ENCODE measurements at places on chromosomes 1 and 21. TPM values are rescaled to one million over a fixed set of nuclear protein-coding genes. Genes with fewer than 3 reads are reported as not detected.
A peak's percentile ranks its signal among the peaks of the same experiment; 100 is the strongest.

DNA sequence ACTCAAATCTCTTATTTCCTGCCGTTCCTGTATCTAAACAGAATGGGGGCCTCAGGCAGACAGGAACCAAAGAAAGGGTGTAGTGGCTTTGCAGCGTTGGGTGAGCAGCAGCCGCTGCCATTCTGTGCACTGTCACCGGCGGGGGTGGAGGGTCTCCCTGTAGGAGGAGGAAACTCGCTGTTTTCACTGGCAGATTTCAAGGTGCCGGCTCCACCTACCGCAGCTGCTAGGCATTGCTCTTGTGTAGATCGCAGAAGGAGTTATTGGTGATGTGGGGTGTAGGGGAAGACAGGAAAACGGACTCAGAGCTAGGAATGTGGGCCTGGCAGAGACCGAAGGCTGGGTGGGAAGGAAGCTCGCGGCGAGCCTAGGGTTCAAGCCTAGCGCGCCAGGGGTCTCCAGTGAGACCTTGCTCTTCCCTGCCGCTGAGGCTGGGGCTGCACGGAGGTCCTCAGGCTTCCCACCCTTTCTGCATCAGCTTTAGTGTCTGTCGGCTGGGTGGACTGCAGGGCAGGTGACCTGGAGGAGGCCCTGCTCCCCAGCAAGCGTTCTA, 20.8 kb downstream of the ATP5PO start:
- DNase-seq: peak; percentile 85

GRCh38 chr1:63321066-63321784, 1.1 kb upstream of the FOXD3 start:
- DNase-seq: no peak

Gene ZNF672
- total RNA-seq: 43.1 TPM

Gene NUDC
- total RNA-seq: 49.3 TPM

DNA sequence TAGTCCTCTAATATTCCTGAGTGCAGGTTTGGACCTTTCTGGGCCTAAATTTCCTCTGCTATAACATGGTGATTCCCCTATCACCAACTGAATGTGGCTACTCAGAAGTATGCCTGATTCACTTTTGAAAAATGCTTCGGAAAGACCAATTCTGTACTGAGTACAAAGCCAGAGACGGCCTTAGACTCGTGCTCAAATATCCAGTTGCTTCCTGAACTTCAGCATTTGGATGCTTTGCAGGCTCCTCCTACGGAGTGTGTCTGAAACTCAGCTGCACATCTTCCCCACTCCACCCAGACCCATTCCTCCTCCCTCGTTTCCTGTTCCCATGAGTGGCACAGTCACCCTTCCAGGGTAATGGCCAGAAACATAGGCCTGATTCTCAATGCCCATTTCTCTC, 98.4 kb upstream of the GADD45A start:
- DNase-seq: no peak

DNA sequence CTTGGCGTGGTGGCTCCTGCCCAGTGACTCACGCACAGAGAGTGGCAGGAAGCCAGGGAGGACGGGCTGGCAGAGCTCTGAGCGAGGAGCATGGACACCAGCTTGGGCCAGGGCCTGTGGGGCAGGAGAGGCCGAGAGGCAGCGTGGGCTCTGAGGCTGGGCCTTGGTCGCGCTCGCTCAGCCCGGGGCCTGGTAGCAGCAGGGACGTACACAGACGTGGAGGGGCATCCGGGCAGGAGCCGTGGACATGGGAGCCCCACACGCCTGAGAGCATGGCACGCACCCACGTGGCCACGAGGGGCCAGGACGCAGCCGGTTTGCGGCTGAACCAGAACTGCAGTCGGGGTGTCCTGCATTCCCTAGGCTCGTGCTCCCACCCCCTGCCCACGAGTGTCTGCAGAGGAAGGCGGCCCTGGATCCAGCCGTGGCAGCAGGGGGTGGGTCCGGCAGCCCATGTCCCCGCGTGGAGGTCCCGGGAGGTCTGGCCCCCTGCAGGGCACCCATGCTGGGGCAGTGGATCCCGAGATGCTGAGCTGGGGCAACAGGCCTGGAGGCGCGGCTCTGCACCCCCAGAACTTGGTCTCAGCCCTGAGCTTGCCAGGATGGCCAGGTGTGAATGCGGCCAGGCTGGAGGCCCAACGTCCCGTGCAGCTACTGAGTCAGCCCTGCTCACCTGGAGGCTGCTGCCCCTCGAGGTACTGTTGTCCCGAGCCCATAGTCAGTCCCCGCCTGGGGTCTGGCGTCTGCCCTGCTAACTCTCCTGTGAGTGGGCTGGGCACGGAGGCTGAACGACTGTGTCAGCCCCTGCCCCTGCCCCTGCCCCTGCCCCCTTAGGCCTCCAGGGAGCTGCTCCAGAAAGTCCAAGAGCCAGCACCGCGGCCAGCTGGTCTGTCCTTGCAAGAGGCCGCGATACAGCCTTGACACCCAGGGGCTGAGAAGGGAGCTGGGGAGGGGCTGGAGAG, 61.6 kb downstream of the SLX9 start:
- peak; percentile 68 for DNase-seq

- DNase-seq: no peak
These were observed 29.4 kb upstream of the CSF3R start for GRCh38 chr1:36511804-36512798.

GRCh38 chr1:33408093-33408436, 22.8 kb downstream of the PHC2 start:
- DNase-seq: no peak

Gene MCL1
- total RNA-seq: 307 TPM

- DNase-seq: no peak
These were observed 3.3 kb downstream of the CNST start for GRCh38 chr1:246569248-246570238.

All from spleen (tissue), 13 donors.